ENCODE measurements at places on chromosomes 2 and 18.

GRCh38 chr2:8631465-8632005, 50.3 kb upstream of the ID2 start:
- no peak for DNase-seq

DNA sequence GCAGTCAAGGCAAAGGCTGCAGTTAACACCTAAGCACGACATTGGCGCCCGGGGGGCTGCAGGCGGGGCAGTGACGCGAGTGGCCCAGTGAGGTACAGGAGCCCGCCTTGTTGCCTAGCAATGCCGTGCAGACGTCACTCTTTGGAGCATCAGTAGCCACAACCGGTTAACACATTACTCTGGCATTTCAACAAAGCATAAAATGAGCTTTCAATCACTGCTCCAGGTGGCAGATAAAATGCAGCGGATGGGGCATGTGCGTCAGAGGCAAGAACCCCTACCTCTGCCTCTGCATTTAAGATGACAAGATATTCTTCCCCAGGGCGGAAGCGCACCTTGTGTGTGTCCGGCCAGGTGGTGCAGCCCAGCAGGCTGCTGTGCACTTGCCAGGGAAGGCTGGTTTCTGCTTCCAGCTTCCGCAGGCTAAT, 139.4 kb downstream of the MTCL1 start:
- no peak for DNase-seq

- DNase-seq: no peak
These were observed 66.7 kb upstream of the RTN4 start for GRCh38 chr2:55116966-55117365.

DNA sequence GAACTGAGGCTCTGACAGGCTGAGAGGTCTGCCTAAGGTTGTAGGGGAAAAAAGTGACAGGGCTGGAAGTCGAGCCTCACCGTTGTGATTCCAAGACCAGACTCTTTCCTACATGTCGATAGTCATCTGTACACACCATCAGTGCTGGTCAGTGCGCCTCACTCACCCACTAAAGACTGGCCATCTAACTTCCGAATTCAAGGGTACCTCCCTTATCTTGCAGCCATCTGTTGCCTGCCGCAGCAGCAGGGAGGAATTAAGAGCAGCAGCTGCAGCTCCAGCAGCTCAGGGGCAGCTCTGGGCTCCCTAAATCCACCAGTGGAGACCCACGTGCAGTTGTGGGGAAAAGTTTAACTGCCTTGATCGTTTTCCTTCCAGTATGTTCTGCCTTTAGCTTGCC, 32.6 kb upstream of the GPR39 start:
- DNase-seq: no peak

- no peak for DNase-seq
These were observed 48.2 kb downstream of the ADI1 start for GRCh38 chr2:3470856-3471737.

DNA sequence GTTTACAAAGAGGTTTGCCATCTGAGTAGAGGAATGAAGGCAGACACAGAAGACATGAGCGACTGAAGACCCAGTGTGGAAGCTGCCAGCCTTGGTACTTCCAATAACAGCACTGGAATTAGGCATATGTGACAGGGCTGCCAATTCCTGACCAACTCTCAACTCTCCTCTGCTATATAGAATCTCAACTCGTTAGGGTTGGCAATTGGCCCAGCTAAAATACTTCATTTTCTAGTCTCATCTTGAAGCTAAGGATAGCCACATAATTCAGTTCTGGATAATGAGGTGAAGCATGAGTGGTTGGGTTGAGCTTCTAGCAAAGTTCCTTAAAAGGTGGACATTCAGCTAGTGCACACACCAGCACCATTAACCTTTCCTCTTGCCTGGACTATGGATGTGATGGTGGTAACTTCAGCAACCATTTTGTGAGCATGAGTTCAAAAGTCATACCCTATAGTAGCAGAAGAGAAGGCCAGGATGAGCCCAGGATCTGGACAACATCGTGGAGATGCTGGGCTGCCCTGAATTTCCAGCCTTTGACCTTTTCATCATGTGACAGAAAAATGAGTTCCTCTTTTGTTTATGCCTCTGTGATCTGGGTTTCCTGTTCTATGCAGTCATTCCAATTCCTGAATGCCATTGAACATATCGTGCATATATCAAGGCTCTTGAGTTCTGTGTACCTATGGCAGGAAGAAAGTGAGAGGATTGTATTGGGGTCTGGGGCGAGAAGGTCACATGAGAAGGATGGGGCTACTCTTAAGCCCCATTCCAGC, 68.1 kb upstream of the HAAO start:
- DNase-seq: no peak

DNA sequence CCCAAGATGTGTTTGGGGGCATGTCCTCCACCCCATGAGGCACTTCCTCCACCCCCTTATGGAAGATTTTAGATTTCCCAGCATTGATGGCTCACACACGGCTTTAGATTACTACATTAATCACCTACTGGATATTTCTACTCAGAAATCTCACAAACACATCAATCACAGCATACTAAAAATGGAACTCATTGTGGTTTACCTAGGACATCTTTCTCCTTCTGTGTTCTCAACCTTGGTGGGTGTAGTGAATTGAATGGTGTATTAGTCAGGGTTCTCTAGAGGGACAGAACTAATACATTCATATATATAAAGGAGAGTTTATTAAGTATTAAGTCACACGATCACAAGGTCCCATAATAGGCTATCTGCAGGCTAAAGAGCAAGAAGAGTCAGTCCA, 82.1 kb upstream of the CYRIA start:
- DNase-seq: no peak

DNA sequence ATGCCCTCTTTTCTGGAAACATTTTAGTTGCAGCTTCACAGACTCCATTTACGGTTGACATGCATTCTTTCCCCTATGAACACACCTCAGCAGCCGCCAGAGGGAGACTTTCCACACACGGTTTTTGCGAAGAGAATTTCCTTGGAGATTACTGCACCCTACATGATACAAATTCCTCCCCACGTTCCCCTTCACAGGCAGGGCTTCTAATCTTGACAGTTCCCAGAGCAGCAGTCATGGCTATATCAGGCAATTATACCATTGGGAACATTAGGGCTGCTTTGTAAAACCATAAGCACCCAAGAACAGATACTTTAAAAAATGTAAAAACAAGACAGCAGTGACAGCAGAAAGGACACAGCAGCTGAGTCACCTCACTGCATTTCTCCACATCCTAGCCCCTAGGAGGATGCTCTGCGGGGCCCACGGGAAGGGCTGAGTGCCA, 253.8 kb downstream of the TGIF1 start:
- DNase-seq: peak; percentile 39
